ENCODE measurements at places on chromosomes 16 and 17. TPM values are rescaled to one million over a fixed set of nuclear protein-coding genes. Genes with fewer than 3 reads are reported as not detected.
A peak's percentile ranks its signal among the peaks of the same experiment; 100 is the strongest.

GRCh38 chr17:13671771-13672170, 70.0 kb upstream of the HS3ST3A1 start:
- no peak for DNase-seq

DNA sequence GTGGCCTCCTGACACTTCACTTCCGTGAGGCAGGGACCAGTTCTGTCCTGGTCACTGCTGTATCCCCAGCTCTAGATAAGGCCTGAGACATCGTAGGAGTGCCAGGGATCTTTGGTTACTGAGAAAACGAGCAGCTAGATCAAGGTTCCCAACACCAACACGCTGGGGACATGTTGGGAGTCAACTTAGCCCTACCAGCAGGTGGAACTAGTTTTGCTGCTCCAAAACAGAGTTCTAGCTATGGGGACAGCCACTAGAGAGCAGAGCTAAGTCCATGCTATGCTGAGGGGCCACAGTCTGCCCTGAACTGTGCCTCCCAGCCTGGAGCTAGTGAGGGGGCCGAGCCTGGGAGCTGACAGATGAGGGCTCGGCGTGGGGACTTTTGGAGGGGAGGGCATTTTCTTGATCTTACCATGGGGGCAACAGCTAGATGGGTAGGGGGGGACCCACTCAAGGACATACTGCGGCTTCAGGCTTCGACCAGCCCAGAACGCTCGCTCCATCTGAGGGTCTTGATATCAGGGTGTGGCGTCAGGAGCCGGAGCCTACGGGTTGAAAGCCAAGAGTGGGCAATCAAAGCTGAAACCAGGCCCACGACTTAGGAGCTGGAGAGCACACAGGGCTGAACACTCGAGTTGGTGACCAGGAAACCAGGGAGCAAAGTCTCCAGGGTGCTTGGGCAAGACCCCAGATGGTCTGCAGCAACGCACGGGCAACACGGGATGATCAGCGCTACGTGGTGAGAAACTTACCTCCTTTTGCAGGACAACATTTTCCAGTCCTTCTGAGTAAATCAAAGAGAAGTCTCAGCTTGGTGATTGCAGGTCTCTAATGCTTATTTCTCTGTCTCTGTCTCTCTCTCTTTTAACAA, 13.4 kb downstream of the SNX20 start:
- no peak for DNase-seq

- DNase-seq: peak; percentile 69
These were observed 79.8 kb upstream of the TBC1D3K start for GRCh38 chr17:37844158-37844976.

DNA sequence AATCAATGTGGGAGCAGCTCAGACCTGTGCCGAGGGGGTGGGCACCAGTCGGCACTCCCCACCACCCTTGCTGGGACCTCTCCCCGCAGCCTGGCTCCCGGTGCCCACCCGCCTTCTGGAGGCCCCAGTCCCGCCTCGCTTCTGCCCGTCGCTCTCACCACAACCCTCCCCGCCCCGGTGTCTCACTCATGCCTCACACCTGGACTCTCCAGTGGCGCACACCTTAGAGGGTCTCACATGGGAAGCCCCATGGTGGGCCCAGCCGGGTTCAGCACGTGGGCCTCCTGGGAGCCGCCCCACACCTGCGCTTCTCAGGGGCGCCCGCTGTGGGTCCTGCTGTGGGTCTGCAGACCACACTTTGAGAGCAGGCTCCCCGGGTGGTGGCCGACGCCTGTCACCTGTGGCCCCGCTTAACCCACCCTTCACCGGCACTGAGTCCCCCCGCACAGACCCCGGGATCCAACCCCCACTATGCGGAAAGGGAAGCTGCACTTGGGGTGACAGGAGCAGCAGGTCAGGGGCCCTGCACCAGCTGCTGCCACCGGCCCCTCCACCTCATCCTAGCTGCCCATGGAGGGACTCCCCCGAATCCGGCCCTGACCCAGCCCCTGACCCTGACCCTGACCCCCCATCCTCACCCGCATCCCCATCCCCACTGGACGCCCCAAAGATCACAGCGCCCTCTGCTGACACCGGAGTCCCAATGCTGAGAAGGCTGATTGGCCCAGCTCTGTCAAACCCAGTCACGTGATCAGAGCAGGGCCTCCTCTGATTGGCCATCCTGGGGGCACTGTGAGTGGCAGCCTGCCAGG, 27.4 kb upstream of the SLC38A10 start:
- DNase-seq: no peak

DNA sequence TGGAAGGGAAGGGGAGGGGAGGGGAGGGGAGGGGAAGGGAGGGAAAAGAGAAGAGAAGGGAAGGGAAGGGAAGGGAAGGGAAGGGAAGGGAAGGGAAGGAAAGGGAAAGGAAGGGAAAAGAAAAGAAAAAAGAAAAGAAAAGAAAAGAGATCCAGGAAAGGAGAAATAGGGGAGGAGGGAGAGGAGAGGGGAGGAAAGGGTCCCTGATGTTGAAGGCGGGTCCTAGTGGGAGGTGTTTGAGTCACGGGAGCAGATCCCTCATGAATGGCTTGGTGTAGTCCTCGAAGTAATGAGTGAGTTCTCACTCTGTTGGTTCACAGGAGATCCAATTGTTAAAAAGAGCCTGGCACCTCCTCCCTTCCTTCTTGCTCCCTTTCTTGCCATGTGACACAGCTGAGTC, 6.9 kb upstream of the USP31 start:
- DNase-seq: no peak

DNA sequence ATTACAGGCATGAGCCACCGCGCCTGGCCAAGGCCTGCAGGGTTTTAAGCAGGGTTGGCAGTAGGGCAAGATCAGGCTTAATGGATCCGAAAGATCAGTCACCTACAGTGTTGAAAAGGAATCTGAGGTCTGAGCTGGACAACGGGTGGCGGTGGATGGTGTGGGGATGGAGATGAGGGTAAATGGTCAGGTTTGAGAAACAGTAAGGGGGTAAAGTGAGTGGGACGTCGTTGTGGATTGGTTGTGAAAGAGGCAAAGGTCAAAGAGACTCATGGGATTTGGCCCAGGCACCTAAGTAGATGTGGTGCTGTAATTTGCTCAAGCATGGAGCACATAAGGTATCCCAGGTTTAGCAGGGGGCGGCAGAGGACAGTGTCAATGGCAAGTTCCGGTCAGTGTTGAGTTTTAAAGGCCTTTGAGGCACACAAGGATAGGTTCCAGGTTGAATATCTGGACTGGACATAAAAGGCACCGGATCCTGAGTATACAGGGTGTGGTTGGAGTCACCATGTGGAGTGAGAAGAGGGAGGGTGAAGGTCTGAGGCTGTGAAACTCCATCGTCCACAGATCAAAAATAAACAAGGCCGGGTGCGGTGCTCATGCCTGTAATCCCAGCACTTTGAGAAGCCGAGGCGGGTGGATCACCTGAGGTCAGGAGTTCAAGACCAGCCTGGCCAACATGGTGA, 1.1 kb upstream of the SLC16A5 start:
- no peak for DNase-seq

DNA sequence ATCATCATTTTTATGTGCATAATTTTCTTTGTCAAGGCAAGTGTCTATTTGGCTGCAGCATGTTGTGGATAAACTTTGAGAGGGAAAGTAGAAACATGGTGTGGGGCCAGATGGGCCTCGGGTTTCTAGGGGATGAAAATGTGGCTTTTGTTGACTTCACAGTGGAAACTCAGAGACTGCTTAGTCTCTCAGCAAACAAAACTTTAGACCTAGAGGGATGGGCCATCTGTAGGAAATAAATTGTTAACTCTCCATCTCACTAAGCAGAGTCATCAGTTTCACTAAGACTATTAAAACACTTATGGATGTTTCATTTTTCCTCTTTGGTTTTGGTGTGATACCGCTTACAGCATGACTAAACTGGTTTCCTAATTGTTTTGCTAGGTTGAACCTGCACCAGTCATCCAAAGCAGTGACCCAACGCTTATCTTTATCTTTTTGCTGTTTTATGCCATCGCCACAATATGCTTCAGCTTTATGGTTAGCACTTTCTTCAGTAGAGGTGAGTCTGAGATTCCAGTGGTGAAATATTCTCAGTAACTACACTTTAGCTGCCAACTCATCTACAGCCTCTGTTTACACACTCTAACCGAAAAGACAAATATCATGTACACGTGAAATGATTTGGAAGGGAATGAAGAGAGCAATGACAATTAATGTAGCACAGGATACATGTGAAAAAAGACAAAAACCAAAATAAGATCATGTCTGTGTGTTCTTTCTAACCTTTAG, 60.6 kb upstream of the CRYM start:
- no peak for DNase-seq

GRCh38 chr17:65633146-65633881, 71.9 kb upstream of the AXIN2 start:
- DNase-seq: no peak

- no peak for DNase-seq
These were observed 25.3 kb upstream of the LITAF start for GRCh38 chr16:11611871-11612664.

DNA sequence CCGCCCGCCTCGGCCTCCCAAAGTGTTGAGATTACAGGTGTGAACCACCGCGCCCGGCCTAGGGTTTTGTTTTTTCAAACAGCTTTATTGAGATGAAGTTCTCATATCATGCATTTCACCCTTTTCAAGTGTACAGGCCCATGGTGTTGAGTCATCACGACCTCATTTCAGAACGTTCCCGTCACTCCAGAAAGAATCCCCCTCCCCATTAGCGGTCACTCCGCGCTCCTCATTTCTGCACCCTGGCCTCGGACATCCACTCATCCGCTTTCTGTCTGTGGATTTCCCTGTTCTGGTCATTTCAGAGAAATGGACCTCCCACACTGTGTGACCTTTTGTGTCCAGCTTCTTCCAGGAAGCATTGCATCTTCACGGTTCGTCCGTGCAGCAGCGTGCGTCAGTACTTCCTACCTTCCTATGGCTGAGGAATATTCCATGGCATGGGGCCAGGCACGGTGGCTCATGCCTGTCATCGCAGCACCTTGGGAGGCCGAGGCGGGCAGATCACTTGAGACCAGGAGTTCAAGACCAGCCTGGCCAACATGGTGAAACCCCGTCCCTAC, 135.2 kb upstream of the GSE1 start:
- no peak for DNase-seq

DNA sequence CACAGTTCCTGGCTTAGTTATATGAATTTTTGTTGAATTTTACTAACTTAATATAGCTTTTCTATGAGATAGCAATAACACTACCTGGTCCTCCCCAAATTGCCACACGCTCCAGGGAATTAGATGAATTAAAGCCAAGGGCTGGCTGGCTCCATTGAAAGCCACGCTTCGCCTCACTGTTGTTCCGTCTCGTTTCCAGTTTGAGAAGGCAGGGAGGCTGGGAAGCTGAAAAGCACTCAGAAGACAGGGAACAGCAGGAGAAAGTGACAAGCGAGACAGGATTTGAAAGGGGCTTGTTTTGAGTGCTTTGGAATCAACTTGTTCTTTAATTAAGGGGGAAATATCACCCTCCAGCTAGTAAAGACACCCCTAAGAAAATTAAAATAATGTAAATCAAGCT, 425.3 kb downstream of the CA10 start:
- no peak for DNase-seq

GRCh38 chr17:8091033-8091687, 3.6 kb upstream of the ALOX12B start:
- DNase-seq: no peak

DNA sequence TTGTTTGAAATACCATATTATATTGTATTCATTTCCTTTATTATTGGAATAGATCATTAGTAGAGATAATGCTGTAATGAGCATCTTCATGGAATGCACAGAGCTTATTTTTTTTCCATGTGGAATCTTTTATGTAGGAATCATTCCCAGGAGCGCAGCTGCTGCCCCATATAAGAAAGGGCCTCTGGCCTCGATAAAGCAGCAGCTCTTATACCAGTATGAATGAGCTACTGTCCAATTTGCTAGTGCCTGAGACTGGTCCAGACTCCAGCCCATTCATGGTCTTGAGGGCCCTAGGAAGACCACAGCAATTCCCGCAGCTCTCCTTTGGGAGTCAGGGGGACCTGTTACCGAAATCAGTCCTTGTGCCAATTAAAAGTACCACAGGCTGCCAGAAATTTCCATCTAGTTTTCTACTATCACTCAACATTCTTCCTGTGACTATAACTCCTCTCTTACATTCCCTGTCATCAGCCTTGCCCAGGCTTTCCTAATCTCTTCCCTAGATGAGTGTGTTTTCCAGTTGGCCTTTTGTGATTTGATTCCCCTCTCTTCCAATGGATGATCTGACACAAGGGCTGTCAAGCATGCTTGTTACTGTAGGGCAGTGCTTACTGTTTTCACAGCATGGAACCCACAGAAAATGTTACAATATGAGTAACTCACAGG, 1.9 kb downstream of the ZNF843 start:
- no peak for DNase-seq

DNA sequence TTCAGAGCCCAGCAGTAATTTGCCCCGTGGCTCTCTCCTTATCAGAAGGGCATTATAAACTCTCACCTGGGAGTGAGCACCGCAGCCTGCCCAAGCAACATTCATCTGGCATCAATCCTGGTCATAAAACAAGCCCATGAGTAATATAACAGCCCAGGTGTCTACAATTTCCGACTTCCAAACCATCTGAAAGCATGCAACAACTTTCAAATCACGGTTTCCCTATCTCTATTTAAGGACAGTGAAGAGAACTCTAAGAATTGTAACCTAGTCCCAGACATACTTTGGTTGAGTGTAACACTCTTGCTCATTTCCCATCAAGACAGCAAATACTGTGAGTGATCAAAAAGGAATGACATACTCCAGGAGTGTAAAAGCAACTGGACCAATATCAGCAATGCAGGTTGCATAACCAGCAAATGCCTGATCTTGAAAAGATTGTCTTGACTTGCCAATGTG, 487.4 kb upstream of the SOX9 start:
- no peak for DNase-seq

GRCh38 chr17:7081341-7082062, 1.5 kb upstream of the CLEC10A start:
- peak; percentile 39 for DNase-seq

GRCh38 chr16:89230255-89230654, 12.8 kb downstream of the ZNF778 start:
- DNase-seq: no peak

CIBAR2 gene
- not detected for total RNA-seq

KRTAP17-1 gene
- not detected for total RNA-seq

SLC12A3 gene
- total RNA-seq: not detected

KRTAP4-4 gene
- not detected for total RNA-seq

CCL7 gene
- not detected for total RNA-seq

TM4SF5 gene
- total RNA-seq: not detected

SEZ6L2 gene
- total RNA-seq: 0.22 TPM

All from left ventricle myocardium superior (tissue), 1 donor.